Cerebellar cortex (tissue), 1 donor: ENCODE measurements at places on chromosomes 5 and 9.

DNA sequence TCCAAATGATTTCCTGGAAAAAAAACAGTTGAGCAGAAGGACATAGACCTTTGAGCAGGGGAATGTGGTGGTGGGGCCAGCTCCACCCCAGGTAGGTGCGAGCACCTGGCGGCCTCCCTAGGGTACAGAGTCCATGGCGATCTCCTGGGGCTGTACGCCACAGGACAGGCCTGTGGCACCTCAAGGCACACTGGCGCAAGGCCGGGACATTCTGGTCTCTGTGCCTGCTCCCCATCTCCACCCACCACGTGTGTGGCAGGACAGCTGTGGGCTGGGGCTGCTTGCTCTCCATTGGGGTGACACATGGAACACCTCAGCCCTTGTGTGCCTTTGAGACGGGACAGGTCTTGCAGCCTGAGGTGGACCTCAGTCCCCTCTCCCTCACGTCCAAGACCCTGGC lies 25.2 kb downstream of the WNK2 start:
- no peak for DNase-seq

DNA sequence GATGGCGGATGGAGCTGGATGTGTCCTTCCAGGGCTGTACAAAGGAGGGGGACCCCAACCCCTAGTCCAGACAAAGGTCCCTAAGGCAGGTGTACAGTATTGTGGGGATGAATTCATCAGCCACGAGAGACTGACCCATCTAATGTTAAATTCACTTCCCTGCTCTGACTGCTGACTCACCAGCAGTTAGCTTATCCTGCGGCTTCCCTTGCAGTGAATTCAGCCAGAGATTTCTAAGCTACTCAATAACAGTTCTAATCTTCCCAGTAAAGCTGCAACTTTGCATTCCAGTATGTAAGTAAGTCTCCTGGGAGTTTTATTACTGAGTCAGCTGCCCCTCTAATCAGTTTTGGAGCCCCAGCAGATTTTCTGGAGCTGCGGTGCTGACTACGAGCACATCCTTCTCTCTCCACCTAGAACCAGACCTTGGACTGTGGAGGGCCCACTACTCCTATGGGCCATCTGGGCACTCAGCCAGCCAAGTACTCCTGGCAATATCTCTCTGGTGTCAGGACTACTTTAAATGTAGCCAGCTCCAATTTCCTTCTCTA lies 16.1 kb downstream of the B4GALT1 start:
- no peak for DNase-seq

GRCh38 chr5:3925022-3925421 lies 329.4 kb downstream of the IRX1 start:
- DNase-seq = no peak

DNA sequence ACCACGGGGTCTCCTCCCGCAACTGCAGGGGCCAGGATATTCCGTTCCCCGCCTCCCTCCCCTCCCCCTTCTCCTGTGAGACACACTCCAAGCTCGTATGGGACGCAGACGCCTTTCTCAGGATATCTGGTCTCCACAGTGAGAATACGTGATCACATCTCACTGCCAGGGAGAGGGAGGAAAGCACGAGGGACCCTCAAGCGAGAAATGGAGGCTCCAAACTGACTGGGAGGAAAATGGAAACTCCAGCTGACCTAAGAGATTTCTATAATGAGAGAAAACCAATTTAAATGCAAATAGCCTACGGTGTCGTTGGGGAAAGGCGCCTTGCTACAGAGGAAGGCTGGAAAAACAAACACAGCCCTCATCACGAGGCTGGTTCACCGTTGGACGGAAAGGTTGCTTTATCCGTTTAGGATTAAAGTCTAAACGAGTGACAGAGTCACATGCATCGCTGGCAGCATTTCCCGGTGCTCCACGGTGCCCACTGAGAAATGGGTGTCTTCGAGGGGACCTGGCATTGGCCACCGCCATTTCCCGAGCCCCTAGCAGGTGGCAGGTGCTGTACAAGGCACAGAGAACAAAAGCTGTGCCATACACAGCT lies 116.9 kb upstream of the CPEB4 start:
- no peak for DNase-seq

DNA sequence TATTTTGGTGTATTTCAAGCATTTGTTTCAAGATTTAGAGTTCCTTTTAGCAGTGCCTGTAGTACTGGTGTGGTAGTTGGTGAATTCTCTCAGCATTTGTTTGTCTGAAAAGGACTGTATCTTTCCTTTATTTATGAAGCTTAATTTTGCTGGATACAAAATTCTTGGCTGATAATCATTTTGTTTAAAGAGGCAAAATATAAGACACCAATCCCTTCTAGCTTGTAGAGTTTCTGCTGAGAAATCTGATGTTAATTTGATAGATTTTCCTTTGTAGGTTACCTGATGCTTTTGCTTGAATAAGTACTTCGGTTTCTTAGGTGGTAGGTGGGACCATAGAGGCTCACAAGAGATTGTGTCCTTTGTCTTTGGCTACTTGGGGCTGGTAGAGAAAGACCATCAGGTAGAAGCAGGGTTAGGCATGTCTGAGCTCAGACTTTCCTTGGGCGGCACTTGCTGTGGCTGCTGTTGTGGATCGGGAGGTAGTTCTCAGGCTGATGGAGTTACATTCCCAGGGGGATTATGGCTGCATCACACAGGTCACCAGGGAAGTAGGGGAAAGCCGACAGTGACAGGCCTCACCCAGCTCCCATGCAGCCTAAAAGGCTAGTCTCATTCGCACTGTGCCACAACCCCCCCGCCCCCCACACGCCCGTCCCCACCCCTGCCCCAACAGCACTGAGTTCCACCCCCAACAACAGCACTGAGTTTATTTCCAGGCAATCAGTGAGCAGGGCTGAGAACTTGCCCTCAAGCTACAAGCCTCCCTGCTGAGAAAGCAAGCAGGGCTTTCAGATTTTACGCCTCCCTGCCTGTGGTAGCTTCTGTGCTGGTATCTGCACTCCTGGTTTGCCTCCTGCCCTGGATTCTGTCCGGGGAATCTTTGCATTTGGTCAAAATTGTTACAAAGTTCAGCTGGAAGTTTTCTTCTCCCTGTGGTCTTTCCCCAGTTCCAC lies 127.1 kb upstream of the GLRA1 start:
- no peak for DNase-seq

- DNase-seq = no peak
These were observed 3.3 kb downstream of the SHISAL2B start for GRCh38 chr5:64693636-64694035.

GRCh38 chr5:78354066-78354670 lies 6.2 kb upstream of the SCAMP1 start:
- no peak for DNase-seq

DNA sequence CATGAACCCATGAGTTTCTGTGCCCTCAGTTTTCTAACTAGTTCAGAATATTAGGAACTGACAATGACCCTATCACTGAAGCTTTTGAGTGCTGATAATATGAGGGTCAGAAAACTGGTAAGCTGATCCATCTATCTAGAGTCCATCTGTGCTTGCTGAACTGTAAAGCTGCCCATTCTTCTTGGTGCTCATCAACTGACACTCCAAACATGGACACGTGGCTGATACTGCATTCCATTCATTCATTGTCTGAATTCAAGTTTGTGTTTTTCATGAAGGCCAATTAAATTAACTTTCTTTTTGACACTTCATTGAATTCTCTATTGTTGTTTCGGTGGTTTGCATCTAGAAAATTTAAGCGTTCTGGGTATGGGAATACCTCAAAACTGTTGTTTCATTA lies 17.6 kb downstream of the NREP start:
- DNase-seq = no peak
